Kasumi-1 (cell line): ENCODE measurements at places on chromosomes 4 and X.
A peak's percentile ranks its signal among the peaks of the same experiment; 100 is the strongest.

DNA sequence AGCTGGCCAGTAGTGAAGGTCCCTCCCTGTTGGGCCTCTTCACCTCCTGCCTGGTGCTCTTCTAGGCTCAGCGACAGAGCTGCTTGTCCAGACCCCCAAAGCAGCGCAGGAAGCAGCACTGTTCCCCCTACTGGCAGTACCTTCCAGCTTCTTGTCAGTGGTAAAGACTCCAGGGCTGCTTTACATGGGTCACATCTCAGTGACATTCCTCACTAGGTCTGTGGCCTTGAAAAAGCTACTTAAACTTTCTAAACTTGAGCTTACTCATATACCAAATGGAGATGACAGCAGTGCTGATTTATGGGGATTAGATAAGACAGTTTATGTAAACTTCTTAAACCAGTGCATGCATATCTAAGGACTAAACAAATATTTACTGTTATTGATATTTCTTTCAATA lies 117.3 kb downstream of the FAT4 start:
- DNase-seq: no peak

DNA sequence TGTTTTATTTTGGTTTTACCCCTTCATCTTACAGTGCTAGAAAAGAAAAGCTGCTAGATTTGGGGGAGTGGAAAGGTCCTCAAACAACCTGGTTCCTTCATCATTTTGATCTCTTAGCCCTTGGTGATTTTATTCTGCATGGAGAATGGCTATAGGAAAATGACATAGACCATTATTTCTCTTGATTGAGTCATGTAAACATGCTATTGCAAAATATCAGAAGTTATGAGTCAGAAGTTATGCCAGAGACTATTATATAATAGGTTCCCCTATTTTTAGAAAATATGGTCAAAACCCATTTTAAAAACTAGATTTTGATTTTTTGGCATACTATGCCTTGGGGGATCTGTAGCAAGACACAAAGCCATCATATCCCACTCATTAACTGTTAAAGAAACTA lies 83.7 kb upstream of the FAM9C start:
- DNase-seq: no peak

- DNase-seq: no peak
Observed at GRCh38 chr4:36676139-36677050, 395.0 kb downstream of the DTHD1 start.

DNA sequence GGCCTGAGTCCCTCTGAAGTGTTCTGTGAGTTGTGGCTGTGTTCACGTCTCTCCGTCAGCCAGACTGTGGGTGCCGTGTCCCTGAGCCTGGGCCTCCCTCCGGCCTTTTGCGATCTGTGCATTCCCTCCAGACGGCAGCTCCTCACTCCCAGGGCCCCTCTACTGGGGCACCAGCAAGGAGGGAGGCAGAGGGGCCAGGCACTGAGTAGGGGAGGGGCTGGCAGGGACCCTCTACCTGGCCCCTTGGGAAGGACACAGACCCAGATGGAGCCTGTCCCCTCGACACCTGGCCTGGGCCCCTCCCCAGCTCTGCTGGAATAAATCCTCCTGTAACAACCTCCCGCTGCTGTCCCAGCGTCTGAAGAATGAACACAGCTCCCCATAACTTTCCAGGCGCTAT lies 110.0 kb upstream of the NKX1-1 start:
- DNase-seq: no peak

DNA sequence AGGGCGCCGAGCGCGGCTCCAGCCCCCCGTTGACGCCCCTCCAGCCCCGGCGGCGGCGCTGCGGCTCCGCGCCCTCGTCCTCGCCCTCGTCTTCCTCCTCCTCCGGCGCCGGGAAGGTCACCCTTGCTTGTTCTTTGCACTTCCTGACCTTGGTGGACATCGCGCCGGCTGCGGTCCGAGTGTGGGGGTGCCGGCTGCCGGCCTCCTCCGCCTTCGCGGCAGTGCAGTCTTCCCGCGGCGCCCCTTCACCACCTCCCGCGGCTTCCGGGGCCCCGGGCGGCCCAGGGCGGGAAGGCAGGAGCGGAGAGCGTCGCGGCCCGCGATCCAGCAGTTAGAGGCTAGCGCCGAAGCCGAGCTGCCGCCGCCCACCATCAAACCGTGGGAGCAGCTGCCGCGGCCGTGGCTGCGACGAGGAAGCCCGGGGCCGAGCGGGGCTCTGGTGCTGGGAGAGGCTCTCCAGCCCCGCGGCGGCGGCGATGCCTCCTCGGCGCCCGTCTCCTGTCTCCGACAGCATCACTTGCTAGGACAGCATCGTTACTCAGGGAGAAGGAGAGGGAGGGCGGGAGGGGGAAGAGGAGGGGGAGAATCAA lies at the start of gene TRPC3:
TRPC3 (minus strand) TSS at position 540 of the 590 bp plus-strand sequence; CDS start at position 160, 380 bp downstream.
- no peak for DNase-seq

DNA sequence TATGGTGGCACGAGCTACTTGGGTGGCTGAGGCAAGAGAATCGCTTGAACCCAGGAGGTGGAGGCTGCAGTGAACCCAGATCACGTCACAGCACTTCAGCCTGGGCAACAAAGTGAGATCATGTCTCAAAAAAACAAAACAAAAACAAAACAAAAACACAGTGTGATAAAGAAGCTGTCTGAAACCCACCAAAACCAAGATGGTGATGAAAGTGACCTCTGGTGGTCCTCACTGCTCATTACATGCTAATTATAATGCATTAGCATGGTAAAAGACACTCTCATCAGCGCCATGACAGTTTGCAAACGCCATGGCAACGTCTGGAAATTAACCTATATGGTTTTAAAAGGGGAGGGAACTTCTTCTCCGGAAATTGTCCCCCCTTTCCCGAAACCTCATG lies 29.4 kb upstream of the OPHN1 start:
- peak; percentile 28 for DNase-seq

DNA sequence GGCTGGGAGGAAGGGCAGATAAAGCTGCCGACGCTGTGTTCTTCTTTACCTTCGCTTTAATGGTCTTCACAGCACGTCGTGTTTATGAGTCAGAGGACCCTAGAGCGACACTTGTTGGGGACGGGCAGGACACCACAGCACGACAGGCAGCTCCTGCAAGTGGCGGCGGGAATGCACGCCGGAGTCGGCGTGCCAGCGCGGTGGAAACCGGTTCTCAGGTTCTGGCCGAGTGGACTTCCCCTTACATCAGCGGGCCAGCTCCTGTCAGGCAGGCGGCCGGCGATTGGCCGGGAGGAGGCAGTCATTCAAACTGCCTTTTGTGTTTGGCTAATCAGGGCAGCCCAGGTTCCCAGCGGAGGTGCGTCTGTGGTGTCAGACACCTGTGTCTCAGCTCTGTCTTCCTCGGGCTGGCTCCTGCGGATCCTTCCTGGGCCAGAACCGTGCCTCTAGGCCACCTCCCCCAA lies 150.9 kb downstream of the SHROOM3 start:
- no peak for DNase-seq

- DNase-seq: no peak
Observed at GRCh38 chr4:10326075-10326474, 131.2 kb downstream of the ZNF518B start.

GRCh38 chr4:38411092-38411491 lies 252.9 kb upstream of the KLF3 start:
- no peak for DNase-seq

DNA sequence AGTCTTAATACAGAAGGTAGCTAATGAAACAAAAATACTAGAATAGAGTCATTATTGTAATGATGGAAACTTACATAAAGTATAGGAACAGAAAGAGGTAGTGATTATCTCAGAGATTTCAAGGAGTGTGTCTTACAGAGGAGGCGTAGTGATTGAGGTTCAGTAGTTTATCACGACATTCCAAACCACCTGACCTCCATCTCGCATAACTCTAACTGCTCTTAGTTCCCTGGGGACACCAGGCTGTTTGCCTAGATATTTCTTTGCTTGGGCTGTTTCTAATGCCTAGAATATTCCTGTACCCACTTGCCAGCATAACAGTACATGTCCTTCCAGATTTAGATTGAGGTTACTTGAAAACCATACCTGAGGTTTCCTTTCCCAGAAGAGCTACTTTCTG lies 29.1 kb downstream of the STAG2 start:
- no peak for DNase-seq

DNA sequence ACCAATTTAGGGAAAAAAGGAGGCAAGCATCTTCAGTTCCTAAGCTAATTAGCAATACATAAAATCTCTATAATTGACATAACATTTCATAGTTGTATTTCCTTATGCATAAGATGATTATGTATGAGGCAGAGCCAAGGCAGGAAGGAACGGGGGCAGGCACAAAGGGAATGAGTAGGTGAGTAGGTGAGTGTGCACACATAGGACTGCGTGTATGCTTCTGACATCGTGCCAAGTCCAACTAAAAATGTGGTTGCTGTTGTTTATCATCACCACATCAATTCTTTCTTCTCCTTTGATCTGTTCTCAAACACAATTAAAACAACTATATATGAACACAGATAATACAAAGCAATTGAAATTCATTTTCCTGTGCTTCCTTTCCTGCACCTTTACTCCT lies 131.2 kb downstream of the UNC5C start:
- no peak for DNase-seq

- no peak for DNase-seq
Observed at GRCh38 chr4:131547506-131547981, 1601.5 kb upstream of the PCDH10 start.

DNA sequence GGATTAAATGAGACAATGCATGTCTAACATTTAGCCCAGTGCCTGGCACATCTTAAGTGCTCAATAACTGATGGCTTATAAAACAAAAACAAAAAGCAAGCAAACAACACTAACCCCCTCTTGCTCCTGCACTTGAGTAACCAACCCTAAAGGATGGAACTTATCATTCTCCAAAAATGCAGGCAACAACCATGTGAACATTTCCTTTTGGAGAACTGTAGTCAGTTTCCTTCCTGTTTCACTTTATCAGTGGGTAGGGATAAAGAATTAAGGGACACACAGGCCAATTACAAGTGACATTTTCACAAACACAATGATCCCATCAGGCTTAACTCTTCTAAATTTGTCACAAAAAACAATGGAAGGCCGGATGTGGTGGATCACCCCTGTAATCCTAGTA lies 30.4 kb downstream of the RPS3A start:
- DNase-seq: no peak

DNA sequence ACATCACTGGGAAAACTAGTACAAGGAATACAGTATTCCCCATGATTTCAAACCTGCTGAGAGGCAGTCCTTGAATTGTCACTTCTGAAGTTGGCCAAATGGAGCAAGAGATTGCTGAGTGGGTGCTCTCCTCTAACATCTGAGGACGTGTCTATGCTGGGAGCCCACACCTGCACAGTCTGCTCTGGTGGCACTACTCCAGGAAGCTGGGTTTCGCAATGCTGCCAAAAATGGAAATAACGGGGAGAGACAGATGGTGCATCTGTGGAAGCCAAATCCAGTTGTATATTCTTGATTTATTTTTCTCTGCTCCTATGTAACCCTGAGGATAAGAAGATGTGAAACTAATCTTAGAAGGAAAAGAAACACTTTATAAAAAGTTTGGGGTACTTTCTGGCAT lies 240.1 kb upstream of the CTSO start:
- no peak for DNase-seq

DNA sequence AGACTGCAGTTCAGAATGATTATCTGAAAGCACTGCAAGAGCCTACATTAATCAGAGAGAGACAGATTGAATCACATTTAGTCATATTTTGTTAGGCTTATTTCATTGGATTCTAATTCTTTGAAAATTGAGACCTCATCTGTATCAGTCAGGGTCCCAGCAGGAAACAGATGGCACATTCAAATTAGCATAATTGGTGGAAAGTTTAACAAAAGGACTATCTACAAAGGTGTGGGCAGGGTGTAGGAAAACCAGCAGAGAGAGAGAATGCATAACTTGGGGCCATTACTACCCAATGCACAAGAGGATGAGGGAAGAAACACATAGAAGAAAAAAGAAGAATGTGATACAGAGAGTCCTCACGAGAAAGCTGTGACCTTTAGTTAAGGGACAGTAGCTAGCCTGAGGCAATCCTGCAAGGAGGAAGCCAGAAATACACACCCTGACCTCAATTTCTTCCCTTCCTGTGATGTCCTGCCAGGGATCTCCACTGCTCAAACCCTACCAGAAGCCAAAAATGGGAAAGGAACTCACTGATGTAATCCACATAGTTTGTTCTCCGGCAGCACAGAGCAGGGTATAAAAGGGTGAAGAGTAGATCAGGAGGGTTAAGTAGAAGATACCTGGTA lies 17.7 kb upstream of the XKRX start:
- no peak for DNase-seq

- DNase-seq: no peak
Observed at GRCh38 chr4:151198748-151199147, 78.2 kb upstream of the PRSS48 start.

DNA sequence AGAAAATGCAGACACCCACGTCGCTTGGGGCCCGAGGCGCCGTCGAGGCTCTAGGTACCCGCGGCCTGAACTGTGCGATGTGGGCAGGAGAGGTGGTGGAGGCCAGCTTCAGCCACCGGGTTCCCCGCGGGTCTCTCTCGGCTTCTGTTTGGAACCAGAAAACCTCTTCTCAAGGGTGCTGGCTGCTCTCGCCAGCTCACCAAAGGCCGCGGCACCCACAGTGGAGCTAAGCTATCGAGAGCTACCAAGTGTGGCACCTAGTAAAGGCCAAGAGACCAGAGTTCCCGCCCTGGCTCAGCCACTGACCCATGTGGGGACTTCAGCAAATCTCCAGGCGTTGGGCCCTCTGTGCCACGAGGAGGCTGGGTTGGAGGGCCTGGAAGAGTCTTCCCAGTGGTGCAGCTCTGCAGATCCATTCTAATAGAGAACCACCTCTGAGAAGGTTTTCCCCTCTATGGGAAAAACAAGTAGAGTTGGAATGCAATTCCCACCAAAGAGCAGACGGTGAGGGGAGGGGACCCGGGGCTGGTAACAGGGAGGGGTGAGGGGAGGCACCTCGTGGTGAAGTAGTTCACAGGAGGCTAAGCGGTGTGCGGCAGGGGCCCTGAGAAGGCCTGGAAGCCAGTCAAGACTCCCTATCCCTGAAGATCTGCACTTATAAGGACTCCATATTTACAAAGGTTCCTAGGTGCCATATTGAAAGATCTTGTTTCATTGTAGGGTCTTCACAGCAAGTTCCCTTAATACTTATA lies 5.5 kb upstream of the HMGB3 start:
- no peak for DNase-seq

- no peak for DNase-seq
Observed at GRCh38 chr4:147760695-147761094, 28.8 kb downstream of the ARHGAP10 start.

GRCh38 chrX:19554786-19555185 lies 39.5 kb upstream of the MAP3K15 start:
- peak; percentile 32 for DNase-seq

GRCh38 chr4:20614816-20615215 lies 85.4 kb upstream of the PACRGL start:
- no peak for DNase-seq

DNA sequence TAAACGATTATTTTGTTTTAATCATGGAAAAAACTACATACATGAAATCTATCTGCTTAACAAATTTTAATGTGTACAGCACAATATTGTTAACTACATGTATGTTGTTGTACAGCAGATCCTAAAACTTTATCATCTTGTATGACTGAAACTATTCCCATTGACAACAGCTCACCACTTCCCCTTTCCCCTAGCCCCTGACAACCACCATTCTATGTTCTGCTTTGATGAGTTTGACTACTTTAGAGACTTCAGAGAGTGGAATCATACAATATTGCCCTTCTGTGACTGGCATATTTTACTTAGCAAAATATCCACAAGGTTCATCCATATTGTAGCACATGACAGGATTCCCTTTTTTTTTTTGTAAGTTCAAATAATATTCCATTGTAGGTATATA lies 185.9 kb downstream of the CFAP299 start:
- DNase-seq: peak; percentile 60

GRCh38 chr4:90030953-90031352 lies 96.2 kb upstream of the CCSER1 start:
- no peak for DNase-seq
